Fibroblast of villous mesenchyme (primary cell): ENCODE measurements at places on chromosomes 1 and 21.

DNA sequence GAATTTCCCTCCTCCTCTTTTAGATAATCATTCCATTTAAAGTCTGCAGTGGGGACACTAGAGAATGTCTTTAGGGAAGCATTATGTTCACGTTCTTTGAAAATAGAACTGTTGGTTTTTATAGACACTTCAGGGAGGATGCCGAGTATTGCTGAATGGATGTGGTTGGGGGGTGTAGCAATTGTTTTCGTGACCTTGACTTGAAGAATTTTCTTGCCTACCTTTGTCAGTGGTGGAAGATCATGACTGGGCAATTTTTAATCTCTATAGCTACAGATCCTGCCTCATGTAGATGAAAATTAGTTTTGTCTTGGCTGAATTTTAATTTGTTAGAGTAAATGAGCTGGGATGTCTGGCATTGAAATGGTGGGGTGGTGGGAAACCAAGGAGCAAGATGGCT, 3.8 kb downstream of the SMG7 start:
- DNase-seq: no peak

- no peak for DNase-seq
Observed at GRCh38 chr1:203065191-203065590, 20.6 kb downstream of the MYOG start.

DNA sequence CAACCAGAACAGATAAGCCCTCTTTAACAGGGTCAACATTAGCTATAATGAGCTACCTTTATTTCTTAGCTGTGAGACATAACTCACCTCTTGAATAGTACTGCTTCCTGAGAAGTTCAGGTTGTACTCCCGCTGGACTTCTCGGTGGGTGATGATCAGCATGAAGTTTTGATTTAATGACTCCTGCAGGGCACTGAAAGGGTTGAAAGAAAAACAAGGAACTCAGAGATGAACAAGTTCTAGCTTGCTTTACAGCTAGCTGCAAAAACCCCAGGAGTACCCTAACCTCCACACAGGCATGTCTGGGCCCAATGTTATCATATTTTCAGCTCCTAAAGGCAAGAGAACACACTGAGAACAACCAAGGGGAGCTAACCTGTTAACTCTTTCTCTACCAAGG, 254.4 kb downstream of the FAF1 start:
- no peak for DNase-seq

- DNase-seq: no peak
Observed at GRCh38 chr1:31133368-31133767, 67.9 kb upstream of the PUM1 start.

- DNase-seq: no peak
Observed at GRCh38 chr1:152699746-152700145, 1.6 kb downstream of the LCE2A start.

DNA sequence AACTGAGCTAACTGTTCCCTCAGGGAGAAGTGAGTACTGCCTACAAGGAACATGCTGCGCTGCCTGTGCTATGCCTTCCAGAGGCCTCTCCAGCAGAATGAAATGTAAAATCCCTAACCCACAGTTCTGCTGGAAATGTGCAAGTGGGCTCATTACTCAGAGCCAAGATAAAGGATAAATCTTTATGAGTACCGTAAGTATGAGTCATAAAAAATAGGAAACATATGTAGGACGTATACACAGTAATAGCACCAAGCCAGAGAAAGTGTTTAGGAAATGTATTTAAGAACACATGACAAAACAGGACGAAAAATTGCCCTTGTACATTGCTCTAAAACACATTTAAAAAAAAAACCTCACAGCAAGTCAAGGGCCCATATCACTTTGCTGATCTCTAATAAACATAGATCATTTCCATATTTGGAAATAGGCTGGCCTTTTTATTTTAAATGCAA, 104.6 kb downstream of the TGFBR3 start:
- peak; percentile 97 for DNase-seq

GRCh38 chr21:28257276-28257675, 735.4 kb downstream of the LTN1 start:
- DNase-seq: peak; percentile 77

GRCh38 chr1:212971312-212971711, 21.0 kb downstream of the VASH2 start:
- no peak for DNase-seq
